ENCODE measurements at places on chromosomes 2 and 18. TPM values are rescaled to one million over a fixed set of nuclear protein-coding genes. Genes with fewer than 3 reads are reported as not detected.

MTA3 gene
- 40.3 TPM for total RNA-seq

TFCP2L1 gene
- total RNA-seq, result 0.13 TPM

NEB gene
- total RNA-seq, result 1.4 TPM

DNAH7 gene
- 0.45 TPM for total RNA-seq

MAP2 gene
- 2.5 TPM for total RNA-seq

TMEM247 gene
- not detected for total RNA-seq

CERKL gene
- total RNA-seq, result not detected

AKAIN1 gene
- not detected for total RNA-seq

TCF23 gene
- total RNA-seq, result not detected

GKN2 gene
- total RNA-seq, result not detected

SLC19A3 gene
- 1.6 TPM for total RNA-seq

MROH2A gene
- total RNA-seq, result not detected

RGPD8 gene
- 1.2 TPM for total RNA-seq

CHN1 gene
- total RNA-seq, result 3.4 TPM

GALR1 gene
- total RNA-seq, result not detected

SERPINB7 gene
- total RNA-seq, result 0.21 TPM

KCNS3 gene
- 35.0 TPM for total RNA-seq

LOXHD1 gene
- total RNA-seq, result not detected

CROCC2 gene
- not detected for total RNA-seq

PLEK gene
- total RNA-seq, result not detected

GPAT2 gene
- total RNA-seq, result not detected

PECR gene
- 33.1 TPM for total RNA-seq

STAT1 gene
- 36.8 TPM for total RNA-seq

RFX8 gene
- not detected for total RNA-seq

CAPN14 gene
- 0.24 TPM for total RNA-seq

SIX2 gene
- not detected for total RNA-seq

CD8B2 gene
- not detected for total RNA-seq

ZNF142 gene
- total RNA-seq, result 4.7 TPM

FER1L5 gene
- not detected for total RNA-seq

DSG1 gene
- not detected for total RNA-seq

FNDC4 gene
- total RNA-seq, result 1.5 TPM

ITGA4 gene
- total RNA-seq, result 3.7 TPM

TMEM200C gene
- 0.03 TPM for total RNA-seq

EPB41L3 gene
- 107 TPM for total RNA-seq

NPAS2 gene
- 45.0 TPM for total RNA-seq

CFC1 gene
- total RNA-seq, result not detected

All from SK-MEL-5 (cell line).